ENCODE measurements at places on chromosomes 13 and 19.
A peak's percentile ranks its signal among the peaks of the same experiment; 100 is the strongest.

DNA sequence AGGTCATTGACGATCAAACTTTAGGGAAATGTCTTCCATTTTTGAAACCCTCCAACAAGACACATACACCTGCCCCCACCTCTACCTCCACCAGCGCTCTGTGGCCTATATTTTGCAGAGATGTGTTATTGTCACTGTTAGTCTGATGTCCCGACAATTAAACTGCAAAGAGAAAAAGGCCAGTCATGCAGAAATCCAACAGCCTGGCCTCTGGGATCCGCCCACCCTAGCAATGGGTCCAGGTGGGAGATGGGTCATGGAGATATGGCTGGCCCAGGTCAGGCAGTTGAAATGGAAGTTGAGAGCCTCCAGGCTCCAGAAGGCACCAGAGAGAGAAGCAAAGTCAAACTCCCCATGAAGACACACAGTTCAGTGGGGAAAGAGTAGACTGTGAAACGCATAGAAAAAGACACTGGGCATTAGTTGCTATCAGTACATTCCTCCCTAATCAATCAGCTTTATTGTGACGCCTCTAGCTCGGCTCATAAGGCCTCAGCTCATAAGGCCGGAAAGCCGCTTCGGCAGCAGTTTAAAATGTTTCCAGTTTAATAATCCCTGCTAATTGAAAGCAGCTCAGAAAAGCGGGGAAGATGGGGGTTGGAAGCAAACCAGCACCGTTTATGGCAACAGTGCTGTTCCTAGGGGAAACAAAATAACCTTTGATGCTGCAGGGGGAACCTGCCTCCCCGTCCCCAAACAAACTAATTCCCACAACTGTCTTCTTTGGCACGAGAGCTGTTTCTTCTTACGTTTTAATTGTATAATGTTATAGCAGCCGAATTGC is 239.7 kb upstream of the ZNF507 start:
- DNase-seq = no peak

GRCh38 chr13:35908226-35908625 is 223.0 kb downstream of the DCLK1 start:
- DNase-seq = no peak

GRCh38 chr13:41311406-41312175 is 524 bp downstream of the NAA16 start:
- DNase-seq = no peak

DNA sequence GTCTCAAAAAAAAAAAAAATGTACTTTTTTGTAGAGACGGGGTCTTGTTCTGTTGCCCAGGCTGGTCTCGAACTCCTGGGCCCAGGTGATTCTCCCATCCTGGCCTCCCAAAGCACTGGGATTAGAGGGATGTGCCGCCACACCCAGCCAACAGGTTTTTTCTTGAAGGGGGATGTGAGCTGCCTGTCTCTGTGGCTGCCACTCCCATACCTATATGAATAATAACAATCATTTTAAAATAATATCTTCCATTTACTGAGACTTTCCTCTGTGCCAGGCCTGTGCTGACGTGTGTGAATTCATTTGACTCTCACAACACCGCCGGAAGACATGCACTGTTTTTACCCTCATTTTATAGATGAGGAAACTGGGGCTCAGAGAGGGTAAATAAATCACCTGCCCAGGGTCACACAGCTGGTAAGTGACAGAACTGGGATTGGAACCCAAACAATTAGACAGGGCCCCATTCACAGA is 7.2 kb upstream of the BCL3 start:
- no peak for DNase-seq

DNA sequence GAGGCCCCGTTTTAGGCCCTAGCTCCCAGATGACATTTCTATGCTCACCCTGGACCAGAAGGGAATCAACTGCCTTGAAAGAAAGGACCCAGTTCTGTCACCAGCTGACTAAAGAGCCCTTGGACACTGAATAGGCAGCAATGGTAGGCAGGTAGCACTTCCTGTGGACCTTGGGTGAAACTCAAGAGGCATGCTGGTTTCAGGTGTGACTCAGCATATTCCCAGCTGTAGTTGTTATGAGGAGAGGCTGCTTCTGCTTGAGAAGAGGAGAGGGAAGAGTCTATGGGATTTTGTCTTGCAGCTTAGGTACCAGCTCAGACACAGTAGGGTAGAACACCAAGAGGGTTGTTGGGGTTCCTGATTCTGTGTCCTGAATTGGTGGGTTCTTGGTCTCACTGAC is 37.9 kb upstream of the HTR2A start:
- no peak for DNase-seq

- DNase-seq = no peak
Observed at GRCh38 chr19:53873773-53874605, 6.3 kb downstream of the MYADM start.

DNA sequence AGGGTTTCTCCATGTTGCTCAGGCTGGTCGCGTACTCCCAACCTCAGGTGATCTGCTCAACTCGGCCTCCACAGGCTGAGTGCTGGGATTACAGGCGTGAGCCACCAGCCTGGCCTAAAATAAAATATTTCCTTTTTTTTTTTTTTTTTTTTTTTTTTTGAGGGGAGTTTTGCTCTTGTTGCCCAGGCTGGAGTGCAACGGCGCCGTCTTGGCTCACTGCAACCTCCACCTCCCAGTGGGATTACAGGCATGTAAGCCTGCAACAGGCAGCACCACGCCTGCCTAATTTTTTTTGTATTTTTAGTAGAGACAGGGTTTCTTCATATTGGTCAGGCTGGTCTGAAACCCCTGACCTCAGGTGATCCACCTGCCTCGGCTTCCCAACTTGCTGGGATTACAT is 4.9 kb downstream of the ZNF506 start:
- DNase-seq = no peak

DNA sequence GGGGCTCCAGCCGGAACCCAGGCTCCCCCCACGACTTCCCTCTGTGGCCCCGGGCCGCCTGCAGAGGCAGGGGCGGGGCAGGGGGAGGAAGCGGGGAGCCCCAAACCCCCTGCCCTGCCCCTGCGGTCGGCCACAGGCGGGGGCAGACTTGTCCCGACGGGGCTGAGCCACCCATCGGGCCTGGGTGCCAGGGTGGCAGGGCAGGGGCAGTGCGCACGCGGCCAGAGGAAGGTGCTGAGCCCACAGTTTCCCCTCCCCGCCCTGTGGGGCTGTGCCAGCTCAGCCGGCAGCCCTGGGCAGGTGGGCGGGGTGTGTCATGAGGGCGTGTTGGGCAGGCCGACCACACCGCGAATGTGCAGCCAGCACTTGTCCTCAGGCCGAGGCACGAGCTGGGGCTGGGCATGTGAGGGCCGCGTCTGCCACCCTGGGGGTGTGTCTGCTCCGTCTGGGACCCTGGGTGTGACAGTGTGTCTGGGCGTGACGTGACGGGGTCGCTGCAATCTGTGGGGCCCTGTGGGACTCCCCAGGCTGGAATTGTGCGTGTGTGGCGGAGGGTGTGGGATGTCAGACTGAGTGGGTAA is 17.7 kb downstream of the CCDC97 start:
- DNase-seq = no peak

- DNase-seq = no peak
Observed at GRCh38 chr19:29624489-29625185, 18.6 kb downstream of the POP4 start.

GRCh38 chr13:61415058-61415721 is 459 bp downstream of the PCDH20 start:
- peak; percentile 92 for DNase-seq

GRCh38 chr13:98523455-98524102 is 53.3 kb downstream of the STK24 start:
- DNase-seq = no peak

DNA sequence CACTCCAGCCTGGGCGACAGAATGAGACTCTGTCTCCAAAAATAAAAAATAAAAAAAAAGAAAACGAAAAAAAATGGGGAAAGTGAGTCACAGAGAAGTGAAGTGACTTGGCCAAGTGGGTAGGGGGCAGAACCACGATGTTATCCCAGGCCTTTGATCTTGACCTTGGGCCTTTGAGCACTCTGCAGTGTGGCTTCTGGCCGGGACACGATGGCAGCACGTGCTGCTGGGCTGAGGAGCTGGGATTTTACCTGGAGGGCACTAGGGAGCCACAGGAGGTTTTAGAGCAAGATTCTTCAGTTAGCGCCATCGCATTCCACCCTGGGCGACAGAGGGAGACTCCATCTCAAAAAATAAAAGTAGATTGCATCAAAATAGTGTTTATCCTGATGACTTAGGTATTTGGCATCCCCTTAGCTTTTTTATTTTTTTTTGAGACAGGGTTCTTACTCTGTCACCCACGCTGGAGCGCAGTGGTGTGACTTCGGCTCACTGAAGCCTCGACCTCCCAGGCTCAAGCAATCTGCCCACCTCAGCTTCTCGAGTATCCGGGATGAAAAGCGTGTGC is 4.3 kb upstream of the TLE5 start:
- DNase-seq = no peak

DNA sequence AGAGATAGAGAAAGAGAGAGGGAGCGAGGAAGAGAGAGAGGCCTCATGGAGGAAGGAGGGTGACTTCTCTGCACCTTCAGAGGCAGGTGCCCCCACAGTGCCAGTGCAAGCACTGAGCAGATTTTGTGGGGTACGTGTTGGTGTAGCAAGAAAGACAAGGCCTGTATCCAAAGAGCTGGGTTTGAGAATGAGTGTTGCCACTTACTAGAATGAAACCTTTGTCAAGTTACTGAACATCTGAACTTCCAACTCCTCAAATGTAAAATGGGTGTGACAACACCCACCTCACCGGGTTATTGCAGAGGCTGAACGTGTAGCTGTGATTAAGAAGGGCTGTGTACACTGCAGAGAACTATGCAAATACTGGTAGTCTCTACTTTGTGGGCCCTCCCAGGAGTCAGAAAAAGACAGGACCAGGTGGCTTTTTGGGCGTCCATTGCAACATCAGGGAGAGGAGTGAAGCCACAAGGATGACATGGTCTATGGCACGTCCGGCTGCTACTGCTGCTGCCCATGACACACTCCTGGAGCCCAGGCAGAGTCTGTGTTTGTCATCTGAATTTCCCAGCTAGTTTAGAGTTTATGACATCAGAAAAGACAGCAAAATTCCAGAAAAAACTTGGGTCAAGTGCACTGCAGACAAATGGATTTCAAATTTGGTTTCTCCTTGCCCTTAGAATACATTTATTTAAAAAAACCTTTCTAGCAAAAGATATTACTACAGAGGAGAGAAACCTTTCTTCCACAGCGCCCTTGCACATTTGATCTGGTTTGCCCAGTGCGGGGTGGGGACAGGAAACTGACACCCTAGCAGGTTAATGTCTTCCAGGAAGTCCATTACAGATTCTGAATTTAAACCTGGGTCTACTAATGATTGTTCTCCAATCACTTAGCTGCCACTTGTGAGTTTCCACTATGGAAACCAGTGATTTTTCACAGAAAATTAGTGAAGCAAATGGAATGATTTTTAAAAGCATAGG is 54.0 kb upstream of the ATP12A start:
- no peak for DNase-seq

- DNase-seq = no peak
Observed at GRCh38 chr13:106568299-106569003, 514 bp upstream of the ARGLU1 start.

- peak; percentile 15 for DNase-seq
Observed at GRCh38 chr13:51015973-51016372, 95.1 kb downstream of the C13orf42 start.

GRCh38 chr13:64477146-64477545 is 2753.0 kb downstream of the PCDH9 start:
- DNase-seq = no peak

GRCh38 chr13:26861941-26862340 is 101.4 kb upstream of the GPR12 start:
- no peak for DNase-seq

- no peak for DNase-seq
Observed at GRCh38 chr19:18954094-18954493, 13.1 kb upstream of the HOMER3 start.

Measured in NCI-H1105 (cell line).